ENCODE measurements at places on chromosomes 3 and 15. TPM values are rescaled to one million over a fixed set of nuclear protein-coding genes. Genes with fewer than 3 reads are reported as not detected.

DNA sequence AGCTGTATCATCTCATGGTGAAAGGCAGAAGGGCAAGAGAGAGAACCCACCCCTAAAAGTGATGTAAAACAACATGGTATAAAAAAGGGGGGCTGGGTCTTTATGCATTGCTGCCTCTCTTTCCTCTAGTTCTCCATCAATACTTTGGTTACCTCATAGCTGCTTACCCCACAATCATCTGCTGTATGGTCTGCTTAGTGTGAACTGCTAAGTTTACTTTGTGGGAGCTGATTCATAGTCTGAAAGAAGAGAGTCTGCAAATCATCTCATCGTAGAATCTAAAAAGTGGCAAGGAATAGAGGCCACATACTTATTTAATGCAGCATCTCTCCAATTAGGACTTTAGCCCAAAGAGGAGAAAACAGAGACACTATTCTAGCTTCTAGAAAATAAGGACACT, 546.8 kb downstream of the GBE1 start:
- DNase-seq = no peak

GRCh38 chr3:72295962-72296450, 511.1 kb upstream of the PROK2 start:
- DNase-seq = no peak

Gene ZPLD1
- not detected for total RNA-seq

Gene MYO5C
- total RNA-seq = 22.5 TPM

DNA sequence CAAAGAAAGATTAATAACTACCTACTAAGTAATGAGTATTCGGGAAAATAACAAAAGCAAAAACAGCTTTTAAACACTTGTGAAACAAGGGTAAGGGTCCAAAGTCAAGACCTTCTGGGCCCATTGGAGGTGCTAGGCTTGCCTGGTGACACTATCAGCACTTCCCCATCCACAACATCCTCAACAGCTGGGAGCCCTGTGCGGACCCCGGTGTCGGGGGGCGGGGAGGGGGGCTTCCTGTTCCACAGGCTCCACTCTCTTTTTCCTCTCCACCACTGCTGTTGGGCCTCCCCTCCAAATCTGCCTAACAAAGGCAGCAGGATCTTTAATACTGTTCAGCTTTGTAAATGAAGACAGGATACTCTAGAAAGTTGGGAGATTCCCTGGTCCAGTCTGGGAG, 21.6 kb downstream of the NGRN start:
- DNase-seq = peak; percentile 67

DNA sequence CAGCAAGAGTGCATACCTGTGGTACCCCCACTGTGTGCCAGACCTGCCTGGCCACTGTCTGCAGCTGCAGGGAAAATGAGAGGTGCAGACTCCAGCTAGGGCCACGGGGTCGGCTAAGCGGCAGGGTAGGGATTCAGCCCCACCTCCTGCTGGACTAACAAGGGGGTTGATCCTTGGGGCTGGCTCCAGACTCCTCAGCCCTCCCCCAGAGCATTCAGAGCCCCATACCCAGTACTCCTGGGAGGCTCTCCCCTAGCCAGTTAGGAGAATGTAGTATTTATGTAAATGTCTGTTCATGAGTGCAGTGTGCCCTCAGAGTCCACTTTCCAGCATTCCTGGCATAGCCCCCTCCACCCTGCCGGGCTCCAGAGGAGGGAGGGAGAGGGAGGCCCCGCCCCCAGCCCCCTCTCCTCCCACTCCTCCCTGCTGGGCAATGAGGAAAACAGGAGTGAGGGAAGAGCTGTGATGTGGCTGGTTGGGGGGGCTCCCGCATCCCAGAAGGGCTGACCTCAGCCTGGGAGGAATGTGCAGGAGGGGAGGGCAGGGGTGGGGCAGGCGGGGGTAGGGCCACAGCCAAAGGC, 4.5 kb upstream of the SEMA3B start:
- peak; percentile 92 for DNase-seq

GRCh38 chr3:177681156-177681555, 483.9 kb upstream of the TBL1XR1 start:
- no peak for DNase-seq

- no peak for DNase-seq
Observed at GRCh38 chr3:65979162-65979561, 59.6 kb downstream of the MAGI1 start.

DNA sequence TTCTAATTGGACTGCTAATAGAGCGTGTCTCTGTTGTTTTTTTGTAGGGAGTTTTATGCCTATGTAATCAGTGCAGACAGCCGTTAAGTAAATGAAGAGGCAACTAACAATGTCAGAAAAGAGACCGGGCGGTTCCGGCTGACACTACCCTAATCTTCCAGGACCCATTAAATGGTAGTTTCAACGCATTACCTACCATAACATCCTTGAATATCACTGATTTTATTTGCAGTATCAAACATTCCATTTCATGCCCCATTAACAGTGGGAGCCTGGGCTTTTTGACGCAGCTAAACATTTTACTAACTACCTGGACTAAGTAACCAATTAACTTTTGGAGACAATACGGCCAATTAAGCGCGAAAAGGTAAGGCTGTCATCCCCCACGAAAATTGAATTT, 832.9 kb upstream of the NR2F2 start:
- DNase-seq = no peak

GRCh38 chr3:71281280-71281679, 302.2 kb downstream of the FOXP1 start:
- DNase-seq = no peak

Gene CYP11A1
- total RNA-seq = 3.4 TPM

Gene HIGD1A
- total RNA-seq = 80.7 TPM

GRCh38 chr3:133125802-133126201, 87.6 kb downstream of the TMEM108 start:
- DNase-seq = no peak

- no peak for DNase-seq
Observed at GRCh38 chr15:48017747-48018146, 103.0 kb upstream of the SLC24A5 start.

GRCh38 chr3:150691414-150692040, 12.2 kb downstream of the ERICH6 start:
- no peak for DNase-seq

- no peak for DNase-seq
Observed at GRCh38 chr3:112958811-112959560, 15.9 kb downstream of the CD200R1 start.

DNA sequence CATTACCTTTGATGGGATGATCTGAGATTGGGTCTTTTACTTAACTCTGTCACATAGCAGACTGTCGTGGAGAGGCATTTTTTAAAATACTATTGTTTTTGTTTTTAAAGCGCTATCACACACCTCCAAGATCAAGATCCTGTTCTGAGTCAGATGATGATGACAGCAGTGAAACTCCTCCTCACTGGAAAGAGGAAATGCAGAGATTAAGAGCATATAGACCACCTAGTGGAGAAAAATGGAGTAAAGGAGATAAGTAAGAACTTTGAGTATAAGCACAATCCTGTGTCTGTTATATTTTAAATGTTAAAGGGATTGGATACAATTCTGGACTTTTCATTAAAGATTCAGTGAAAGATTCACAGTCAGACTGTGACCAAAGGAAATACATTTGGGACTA, 18.4 kb upstream of the ZBTB47 start:
- no peak for DNase-seq

DNA sequence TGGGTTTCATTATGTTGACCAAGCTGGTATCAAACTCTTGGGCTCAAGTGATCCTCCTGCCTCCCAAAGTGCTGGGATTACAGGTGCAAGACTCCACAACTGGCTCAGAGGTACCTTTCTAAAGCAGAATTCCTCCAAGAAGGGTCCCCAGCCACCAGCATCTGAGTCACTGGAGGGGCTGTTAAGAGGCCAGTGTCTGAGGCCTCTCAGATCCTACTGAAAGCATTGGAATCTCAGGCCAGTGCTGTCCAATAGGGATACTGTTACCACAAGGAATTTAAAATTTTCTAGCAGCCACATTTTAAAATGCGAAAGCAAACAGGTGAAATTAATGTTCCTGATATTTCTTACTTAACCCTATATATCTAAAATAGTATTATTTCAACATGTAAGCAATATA, 1.3 kb downstream of the CAV3 start:
- no peak for DNase-seq

- no peak for DNase-seq
Observed at GRCh38 chr3:132288357-132288756, 28.9 kb upstream of the ACP3 start.

GRCh38 chr15:88648357-88649214, 9.8 kb downstream of the ISG20 start:
- no peak for DNase-seq

DNA sequence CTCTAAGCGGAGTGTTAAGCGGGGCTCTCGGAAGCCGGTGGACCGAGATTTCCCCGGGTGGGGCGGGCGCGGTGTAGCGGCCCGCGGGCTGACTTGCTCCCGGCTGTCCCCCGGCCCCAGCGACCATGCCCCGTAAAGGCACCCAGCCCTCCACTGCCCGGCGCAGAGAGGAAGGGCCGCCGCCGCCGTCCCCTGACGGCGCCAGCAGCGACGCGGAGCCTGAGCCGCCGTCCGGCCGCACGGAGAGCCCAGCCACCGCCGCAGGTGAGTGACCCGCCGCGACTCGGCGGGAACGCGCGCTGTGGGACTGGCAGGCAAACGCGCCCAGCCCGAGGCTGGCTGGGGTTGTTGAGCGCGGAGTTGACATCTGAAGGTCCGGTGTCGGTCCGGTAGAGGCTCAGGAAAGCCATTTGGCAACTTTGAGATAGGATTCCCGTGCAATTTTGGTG, 1.3 kb downstream of the SMC4 start:
- DNase-seq = peak; percentile 32

GRCh38 chr15:96150254-96150653, 180.2 kb upstream of the NR2F2 start:
- no peak for DNase-seq

DNA sequence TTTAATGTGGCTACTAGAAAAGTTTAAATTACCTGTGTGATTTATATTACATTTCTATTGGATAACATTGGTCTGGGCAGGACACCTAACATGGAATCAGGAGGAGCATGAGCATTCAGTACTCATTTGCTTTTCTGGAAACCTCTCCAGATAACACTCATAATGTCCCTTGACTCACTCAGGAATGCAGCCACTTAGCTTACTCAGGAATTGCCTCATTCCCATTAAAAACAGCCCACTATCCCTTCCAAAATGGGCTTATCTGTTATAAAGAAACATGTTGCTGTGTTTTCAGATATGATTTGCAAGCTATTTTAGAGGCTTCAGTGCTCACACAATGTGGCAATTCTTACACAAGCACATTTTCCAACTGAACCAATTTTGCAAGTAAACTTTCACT, 17.1 kb downstream of the GBE1 start:
- no peak for DNase-seq

- DNase-seq = no peak
Observed at GRCh38 chr3:40381904-40382616, 4.9 kb upstream of the ENTPD3 start.

GRCh38 chr3:168336276-168336675, 240.6 kb upstream of the GOLIM4 start:
- DNase-seq = no peak

- DNase-seq = no peak
Observed at GRCh38 chr3:73839032-73839431, 214.3 kb upstream of the PDZRN3 start.

DNA sequence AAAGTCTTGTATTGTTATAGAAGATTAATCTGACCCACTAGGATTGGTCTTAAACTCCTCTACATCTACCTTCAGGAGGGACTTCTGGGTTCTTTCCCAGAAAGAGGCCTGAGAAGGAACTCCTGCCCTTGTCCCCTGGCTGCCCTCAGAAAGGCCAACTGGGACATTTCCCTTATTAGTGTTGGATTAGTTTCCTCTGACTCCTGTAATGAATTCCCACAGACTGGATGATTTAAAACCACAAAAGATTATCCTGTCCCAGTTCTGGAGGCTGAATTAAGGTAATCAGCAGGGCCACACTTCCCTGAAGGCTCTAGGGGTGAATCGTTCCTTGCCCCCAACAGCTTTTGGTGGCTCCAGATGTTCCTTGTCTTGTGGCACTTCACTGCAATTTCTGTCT, 102.8 kb upstream of the NMNAT3 start:
- no peak for DNase-seq

DNA sequence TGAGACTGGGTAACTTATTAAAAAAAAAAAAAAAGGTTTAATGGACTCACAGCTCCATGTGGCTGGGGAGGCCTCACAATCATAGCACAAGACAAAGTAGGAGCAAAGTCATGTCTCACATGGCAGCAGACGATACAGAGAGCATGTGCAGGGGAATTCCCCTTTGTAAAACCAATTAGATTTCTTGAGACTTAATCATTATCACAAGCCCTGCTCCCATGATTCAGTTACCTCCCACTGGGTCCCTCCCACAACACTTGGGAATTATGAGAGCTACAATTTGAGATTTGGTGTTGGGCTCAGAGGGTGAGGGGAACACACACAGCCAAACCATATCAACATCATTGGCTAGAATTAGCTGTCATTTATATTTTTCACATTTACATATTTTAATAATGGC, 221.0 kb downstream of the RSRC1 start:
- DNase-seq = no peak

Gene GCNT3
- total RNA-seq = 0.20 TPM

- DNase-seq = peak; percentile 56
Observed at GRCh38 chr15:66387163-66388042, 691 bp downstream of the MAP2K1 start.

DNA sequence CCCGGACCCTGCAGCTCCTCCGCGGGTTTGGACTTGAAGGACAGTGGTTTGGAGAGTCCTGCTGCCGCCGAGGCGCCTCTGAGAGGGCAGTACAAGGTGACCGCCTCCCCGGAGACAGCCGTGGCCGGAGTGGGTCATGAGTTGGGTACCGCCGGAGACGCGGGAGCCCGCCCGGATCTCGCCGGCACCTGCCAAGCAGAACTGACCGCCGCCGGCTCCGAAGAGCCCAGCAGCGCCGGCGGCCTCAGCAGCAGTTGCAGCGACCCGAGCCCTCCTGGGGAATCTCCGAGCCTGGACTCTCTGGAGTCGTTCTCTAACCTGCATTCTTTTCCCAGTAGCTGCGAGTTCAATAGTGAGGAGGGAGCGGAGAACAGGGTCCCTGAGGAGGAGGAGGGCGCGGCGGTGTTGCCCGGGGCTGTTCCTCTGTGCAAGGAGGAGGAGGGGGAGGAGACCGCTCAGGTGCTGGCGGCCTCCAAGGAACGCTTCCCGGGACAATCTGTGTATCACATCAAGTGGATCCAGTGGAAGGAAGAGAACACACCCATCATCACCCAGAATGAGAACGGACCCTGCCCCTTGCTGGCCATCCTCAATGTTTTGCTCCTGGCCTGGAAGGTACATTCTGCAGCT, 634 bp downstream of the MINDY2 start:
- peak; percentile 70 for DNase-seq

- no peak for DNase-seq
Observed at GRCh38 chr15:68436680-68437079, 4.7 kb upstream of the ITGA11 start.

DNA sequence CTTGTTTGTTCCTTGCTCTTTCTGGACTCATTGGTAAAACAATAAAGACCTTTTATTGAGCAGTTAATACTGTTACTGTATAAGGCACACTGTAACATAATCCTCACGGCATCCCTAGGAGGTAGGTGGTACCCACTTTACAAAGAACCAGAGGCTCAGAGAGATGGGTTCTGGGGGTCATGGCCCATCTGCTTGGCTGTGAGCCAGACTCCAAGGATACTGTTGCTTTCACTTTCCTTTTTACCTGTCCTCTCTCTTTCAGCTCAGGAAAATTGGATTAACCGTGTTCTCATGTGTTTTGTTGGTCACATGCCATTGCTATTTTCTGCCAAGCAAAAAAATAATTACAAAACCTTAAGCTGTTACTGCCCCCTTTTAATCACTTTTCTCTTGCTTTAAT, 34.8 kb upstream of the FILIP1L start:
- DNase-seq = no peak

- DNase-seq = no peak
Observed at GRCh38 chr15:43361313-43361903, 9.4 kb downstream of the ZSCAN29 start.

GRCh38 chr15:100595964-100596363, 6.0 kb downstream of the LINS1 start:
- no peak for DNase-seq
